CD4-positive, alpha-beta T cell treated with Interleukin-10 for 1 hour (primary cell): ENCODE measurements at places on chromosomes 2 and 18.

DNA sequence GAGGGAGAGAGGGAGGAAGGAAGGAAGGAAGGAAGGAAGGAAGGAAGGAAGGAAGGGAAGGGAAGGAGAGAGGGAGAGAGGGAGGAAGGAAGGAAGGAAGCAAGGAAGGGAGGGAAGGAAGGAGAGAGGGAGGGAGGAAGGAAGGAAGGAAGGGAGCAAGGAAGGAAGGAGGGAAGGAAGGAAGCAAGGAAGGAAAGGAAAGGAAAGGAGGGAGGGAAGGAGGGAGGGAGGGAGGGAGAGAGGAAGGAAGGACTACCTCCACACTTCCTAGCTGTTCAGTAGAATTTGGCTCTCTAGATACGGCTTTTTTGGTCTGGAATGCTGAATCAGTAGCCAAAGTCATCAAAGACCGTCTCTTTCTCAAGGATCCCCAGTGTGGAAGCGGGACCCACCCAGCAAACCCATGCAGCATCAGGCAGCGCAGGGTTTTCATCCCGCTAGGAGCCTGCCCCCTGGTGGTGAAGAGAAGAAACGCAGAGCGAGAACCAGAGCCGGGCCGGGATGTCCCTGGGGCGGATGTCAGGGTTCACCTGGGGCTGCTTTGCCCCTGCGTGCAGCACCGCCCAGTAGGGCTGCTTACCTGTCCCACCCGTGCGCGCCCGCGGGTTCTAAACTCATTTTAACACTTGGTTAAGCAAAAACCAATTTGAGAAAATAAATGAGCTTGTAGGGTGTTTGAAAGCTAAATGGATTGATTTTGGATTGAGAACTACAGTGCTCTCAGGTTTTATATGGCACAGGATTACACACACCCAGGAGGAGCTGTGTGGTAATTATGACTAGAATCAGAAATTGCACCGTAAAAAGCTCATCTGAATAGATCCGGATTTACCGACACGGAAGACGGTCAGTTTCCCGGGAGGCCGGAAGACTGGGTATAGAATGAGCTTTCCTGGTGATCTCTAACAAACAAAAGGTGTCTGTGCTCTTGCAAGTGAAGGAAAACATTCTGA, 48.1 kb upstream of the ARL4C start:
- DNase-seq, result peak; percentile 81

DNA sequence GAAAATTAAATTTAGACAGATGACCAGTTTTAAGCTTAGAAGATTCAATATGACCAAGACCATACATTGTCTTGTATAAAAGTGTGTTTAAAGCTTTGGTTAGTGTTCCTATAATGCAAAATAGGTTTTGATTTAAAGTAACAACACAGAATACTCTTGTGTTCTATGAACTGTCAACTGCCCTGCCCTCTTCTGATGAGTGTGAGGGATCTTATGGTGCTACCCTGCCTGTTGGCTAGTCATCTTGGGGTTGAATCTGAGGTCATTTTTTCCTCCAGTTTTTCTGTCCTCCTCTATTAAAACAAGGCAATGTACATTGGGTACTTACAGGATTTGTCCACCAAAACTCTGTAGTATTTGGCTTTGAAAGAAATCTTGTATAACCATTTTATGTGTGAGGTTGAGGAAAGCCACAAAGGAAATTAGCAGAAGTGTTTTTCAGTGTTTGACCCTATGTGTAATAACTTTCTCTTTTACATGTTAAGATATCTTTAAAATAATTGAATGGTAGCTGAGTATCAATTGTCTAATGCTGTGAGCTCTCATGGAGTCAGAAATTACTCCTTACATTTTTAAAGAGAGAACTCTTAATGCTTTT, 129.1 kb downstream of the SPTBN1 start:
- no peak for DNase-seq

- no peak for DNase-seq
Measured at GRCh38 chr2:210252699-210253606, 27.7 kb upstream of the ACADL start.

DNA sequence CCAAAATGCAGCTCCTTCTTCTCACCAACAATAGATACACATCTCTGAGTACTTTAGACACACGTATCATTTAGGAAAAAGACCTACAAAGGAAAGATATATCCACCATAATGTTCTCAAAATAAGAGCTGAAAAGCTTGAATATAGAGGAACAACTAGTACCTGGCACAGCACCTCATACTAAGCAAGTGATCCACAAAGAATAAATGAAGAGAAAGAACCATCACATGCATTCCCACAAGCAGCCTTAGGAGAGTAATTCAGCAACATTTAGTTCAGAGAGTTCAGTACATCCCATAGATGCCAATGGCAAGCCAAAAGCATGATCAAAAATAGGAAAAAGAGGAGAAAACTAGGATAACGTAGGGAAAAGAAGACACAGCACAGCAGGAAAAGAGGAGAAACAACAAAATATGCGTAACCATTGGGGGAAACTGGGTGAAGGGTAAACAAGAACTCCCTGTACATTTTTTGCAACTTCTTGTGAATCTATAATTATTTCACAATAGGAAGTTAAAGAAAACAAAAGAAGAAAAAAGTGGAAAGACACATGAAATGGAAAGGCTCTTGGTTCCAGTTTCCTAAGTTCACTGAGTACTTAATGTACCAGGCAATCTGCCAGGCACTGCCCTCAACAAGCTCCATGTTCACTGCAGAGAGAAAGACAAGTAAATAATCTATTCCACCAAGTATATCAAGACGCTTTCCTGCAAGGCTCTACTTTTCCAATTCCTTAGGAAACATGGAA, 22.3 kb downstream of the CLASP1 start:
- no peak for DNase-seq

DNA sequence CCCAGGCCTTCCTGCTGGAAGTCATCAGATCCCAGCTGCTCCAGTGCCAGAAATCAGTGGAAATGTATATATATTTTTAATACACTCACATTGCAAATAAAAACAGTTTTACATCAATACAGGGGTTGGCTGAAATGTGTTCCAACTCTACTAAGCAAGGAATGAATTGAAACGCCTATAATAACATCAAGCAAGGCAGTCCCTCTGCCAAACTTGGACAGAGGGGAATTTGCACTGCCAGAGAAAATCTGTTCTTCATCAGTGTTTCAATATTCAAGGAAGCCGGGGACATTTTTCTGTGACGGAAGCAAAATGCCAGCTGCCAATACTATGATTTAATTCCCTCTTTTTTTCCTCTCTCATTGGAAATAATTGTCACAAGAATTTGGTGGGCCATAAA, 335.3 kb downstream of the TNS1 start:
- DNase-seq, result no peak

DNA sequence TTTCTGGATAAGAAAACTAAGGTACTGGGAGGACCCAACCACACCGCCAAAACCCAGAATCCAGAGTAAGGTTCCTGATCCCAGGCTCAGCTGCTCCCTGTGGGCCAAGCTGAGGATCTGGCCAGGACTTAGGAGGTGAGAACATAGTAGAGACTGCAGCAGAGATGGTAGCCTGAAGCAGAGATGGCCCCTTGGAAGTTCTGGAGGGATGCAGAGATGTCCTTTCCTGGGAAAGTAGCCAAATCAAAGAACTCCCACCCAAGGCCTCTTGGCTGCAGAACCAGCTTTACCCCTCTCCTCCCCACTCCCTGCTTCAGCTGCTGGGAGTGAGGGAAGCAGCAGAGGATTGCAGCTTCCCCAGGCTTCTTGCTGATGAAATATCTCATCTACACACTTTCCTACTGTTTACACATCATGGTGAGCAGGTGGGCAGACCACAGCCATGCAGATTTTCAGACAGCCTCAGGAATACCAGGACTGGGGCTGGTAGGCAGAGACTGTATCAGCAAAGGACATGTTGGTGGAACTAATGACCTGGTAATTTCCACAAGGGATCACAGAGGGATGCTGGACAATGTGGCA, 32.7 kb downstream of the TMEM17 start:
- no peak for DNase-seq

GRCh38 chr2:63628403-63628942, 39.7 kb downstream of the MDH1 start:
- DNase-seq, result no peak
